A549 treated with CORT108297 at 1 μM for 4 hours (cell line): ENCODE measurements at places on chromosomes 2 and 18. TPM values are rescaled to one million over a fixed set of nuclear protein-coding genes. Genes with fewer than 3 reads are reported as not detected.

CACNB4 gene
- total RNA-seq, result 0.07 to 0.20 TPM (median 0.13 TPM) in 5 replicates

CNTNAP5 gene
- not detected in 5 replicates for total RNA-seq

CAPN14 gene
- total RNA-seq, result 0.02 to 0.07 TPM (median 0.03 TPM) in 4 of 5 replicates, not detected in the other

GIGYF2 gene
- 23.4 to 31.2 TPM (median 25.5 TPM) in 5 replicates for total RNA-seq

CIDEA gene
- total RNA-seq, result not detected in 5 replicates

SH3YL1 gene
- 7.6 to 11.6 TPM (median 9.7 TPM) in 5 replicates for total RNA-seq

GPR55 gene
- total RNA-seq, result not detected in 5 replicates

MARCO gene
- 0.05 to 0.09 TPM (median 0.09 TPM) in 4 of 5 replicates, not detected in the other for total RNA-seq

SERPINB8 gene
- 8.6 to 12.5 TPM (median 10.1 TPM) in 5 replicates for total RNA-seq

MROH2A gene
- total RNA-seq, result 0.09 to 0.20 TPM (median 0.15 TPM) in 4 of 5 replicates, not detected in the other

KRTCAP3 gene
- total RNA-seq, result 0.17 to 0.76 TPM (median 0.62 TPM) in 5 replicates

CRYBA2 gene
- total RNA-seq, result not detected in 5 replicates
